ENCODE measurements at places on chromosomes 12 and 14.

DNA sequence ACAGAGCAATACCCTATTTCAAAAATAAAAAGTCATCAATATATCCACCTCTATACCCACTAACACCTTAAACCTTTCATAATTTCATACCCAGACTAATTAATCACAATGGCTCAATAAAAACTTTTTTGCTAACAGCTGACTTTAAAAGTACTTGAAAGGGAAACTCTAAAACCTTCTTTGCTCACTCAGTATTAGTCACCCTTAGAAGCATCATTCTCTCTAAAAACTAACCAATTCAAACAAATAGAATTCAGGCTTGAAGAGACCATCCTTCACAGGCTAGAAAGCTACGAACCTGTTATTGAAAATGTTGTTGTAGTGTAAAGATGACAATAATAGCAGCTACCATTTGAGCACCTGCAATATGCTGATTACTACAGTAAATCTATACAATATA lies 37.2 kb downstream of the HECTD1 start:
- DNase-seq, result no peak

- no peak for DNase-seq
Measured at GRCh38 chr12:111154147-111154834, 214.6 kb downstream of the PHETA1 start.

DNA sequence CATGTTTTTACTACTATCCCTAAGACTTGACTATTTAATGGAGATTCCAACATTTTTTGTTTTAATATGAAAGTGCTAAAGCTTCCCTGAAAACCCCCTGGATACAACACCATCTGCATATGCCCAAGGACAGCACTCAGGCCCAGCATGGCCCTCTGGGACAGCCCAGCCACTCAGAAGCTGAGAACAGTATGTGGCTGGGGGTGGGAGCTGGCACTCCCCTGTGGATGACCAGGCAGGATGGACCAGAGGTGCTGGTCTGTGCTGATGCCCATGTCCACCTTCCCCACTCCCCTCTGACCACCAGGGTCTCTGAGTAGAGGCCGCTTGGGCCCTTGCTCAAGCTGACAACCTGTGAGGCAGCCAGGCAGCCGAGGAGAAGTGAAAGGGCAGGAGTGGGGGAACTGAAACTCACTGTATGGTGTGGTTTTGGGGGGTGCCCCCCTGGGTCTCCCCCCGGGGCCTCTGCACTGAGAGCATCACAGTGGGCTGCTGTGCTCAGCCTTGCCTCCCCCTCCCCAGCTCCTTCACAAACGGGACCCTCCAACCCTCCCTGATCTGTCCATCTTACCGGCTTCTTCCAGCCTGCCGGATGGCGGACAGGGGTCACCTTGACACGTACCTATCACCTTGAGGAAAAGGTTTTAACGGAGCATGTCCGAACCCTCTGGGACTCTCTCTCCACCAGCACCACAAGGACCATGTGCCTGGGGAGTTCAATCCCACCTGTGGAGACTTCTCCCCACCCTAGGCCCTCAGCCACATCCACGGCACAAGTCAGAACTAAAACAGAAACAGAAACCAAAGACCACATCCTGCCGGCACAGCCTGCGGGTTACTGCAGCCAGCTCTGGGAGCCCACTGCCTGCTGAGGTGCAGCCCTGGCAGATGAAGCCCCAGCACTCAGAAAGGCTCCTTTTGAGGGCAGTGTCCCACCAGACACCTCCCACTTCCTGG lies at the start of gene TMEM229B:
TMEM229B (minus strand) TSS at position 785 of the 957 bp plus-strand sequence. CDS start 14,798 bp downstream, outside the sequence.
- DNase-seq, result no peak

- DNase-seq, result no peak
Measured at GRCh38 chr14:92292673-92293072, 30.3 kb upstream of the SLC24A4 start.

GRCh38 chr14:101929946-101930345 lies 34.4 kb upstream of the DYNC1H1 start:
- no peak for DNase-seq
